RPMI7951 (cell line): ENCODE measurements at places on chromosomes 16 and 17. TPM values are rescaled to one million over a fixed set of nuclear protein-coding genes. Genes with fewer than 3 reads are reported as not detected.

Gene CLDN7
- 0.48 and 2.0 TPM in 2 replicates for total RNA-seq

Gene GUCY2D
- not detected in 2 replicates for total RNA-seq

DNA sequence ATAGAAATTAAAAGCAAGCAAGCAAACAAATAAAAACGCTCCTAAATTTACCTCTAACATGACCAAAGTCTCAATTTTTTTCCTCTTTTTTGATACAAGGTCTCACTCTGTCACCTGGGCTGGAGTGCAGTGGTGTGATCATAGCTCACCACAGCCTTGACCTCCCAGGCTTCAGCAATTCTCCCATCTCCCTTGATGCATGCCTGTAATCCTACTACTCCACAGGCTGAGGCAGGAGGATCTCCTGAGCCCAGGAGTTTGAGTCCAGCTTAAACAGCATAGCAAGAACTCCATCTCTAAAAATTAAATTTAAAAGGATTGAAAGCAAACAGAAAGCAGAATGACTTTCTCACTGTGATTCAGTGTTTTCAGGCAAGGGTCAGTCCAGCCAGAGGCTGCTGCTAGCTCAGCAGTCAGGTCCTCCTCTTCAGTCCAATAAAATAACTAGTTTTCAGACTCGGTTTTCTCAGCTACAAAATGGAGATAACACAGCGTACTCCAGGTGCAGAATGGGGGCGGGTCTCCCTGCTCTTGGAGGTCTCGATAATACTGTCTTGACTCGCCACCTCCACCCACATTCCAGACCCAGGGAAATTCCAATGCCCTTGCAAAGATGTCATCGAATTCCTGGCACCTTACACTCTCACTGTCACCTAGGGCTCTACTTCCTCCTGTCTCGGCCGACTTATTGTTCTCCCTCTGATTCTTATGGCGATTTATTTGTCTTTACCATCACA lies 20.7 kb upstream of the MRTFB start:
- no peak for DNase-seq

GRCh38 chr17:33328129-33328528 lies 35.0 kb upstream of the ASIC2 start:
- no peak for DNase-seq

- no peak for DNase-seq
Measured at GRCh38 chr17:31422443-31422842, 31.0 kb downstream of the RAB11FIP4 start.

- DNase-seq: no peak
Measured at GRCh38 chr17:27984816-27985215, 57.7 kb upstream of the NLK start.
